Left renal pelvis (tissue), 4 donors: ENCODE measurements at places on chromosomes 6 and 20. TPM values are rescaled to one million over a fixed set of nuclear protein-coding genes. Genes with fewer than 3 reads are reported as not detected.

- no peak for DNase-seq
These were observed 114.1 kb downstream of the LRFN2 start for GRCh38 chr6:40473026-40473425.

DNA sequence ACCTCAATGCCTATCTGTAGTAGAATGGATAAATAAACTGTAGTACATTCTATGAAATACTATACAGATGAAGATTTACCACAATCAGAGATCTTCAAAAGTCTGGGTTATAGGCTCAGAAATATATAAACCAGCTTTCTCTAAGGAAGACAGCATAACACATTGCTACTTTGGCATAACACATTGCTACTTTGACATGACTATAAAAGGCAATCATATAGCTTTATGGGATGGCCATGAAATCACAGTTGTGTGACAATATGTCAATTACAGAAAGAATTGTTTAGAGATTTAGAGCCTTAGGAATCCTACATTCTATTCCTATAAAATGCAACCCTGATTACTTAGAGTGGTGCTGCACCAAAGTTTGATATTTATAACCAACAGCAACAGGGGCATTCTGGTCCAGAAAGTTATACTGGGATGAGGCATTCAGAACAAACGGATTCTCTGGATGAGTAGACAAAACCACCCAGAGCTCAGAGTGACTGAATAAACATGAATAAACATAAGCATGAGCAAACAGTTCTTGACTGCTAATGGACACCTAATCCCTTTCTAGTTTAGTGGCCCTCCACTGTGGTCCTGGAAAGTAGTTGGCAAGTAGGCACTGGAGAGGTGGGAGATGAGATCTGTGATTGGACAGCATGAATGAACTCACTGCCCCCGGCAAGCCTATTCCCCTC lies 12.0 kb downstream of the TTI1 start:
- no peak for DNase-seq

DNA sequence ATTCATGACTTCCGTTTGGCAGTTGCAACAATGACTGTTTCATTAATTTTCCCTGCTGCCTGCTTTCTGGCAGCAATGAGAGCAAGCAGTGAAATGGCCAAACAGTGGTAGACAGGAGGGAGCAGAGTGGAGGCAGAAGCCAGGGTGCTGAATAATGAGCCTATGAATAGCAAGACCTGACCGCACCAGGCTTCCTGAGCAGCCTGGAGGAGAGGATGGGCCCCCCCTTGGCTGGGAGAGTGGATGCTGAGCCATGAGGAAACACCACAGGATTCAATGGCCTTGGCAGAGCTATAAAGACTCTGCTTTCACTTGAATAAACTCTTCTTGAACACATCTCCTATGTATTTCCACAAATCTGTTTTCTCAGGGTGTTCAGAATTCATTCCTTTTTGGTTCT lies 68.1 kb upstream of the SNRPB2 start:
- no peak for DNase-seq

The PTPN1 gene
- 33.4 TPM for polyA plus RNA-seq
